SK-N-SH (cell line): ENCODE measurements at places on chromosomes 3 and 15. TPM values are rescaled to one million over a fixed set of nuclear protein-coding genes. Genes with fewer than 3 reads are reported as not detected.

- no peak for DNase-seq
These were observed 173.2 kb downstream of the KCNAB1 start for GRCh38 chr3:156293566-156293965.

PLXNA1 gene
- polyA plus RNA-seq: 48.1 and 48.7 TPM in 2 replicates

NECTIN3 gene
- 8.9 and 12.7 TPM in 2 replicates for polyA plus RNA-seq

PRSS50 gene
- not detected in 2 replicates for polyA plus RNA-seq

GRCh38 chr3:49928481-49929017 lies 1.1 kb downstream of the MON1A start:
- no peak for DNase-seq

GRCh38 chr3:190983875-190984274 lies 121.4 kb upstream of the GMNC start:
- DNase-seq: no peak

DNA sequence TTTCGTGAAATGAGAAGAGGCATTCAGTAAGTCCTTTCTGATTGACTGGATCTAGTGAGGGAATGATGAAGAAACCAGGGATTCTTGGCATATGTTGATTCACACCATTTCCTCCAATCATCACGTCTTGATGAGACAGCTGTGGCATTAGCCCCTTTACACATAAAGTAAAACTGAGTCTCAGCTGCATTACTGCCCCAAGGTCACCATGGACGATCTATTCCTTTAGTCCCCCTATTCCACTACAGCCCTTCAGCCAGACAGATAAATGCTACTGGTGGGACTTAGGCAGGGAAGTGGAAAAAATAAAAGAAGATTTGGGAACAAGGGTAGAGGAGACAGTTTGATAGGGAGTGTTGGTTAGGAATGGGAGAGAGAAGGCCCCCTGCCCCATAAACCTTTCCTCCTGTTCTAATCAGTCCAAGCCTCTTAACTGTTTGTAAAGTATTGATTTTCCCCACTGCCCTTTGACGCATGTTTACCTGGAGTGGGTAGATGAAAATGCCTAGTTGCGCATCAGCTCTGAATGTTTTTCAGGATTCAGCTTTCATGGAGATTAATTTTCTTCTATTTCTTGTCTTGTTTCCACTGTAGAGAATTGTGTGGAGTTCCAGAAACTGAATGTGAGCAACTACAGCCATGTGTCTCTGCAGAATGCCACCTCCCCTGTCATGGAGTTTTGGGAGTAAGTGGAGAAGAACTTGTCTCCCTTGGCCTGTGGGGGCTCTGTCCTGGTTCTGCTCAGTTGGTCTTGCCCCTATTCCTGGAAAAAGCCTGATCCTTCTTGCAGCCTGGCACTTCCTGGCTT lies 6.9 kb downstream of the SLC6A11 start:
- no peak for DNase-seq

RAB8B gene
- polyA plus RNA-seq: 4.7 and 5.4 TPM in 2 replicates

DNA sequence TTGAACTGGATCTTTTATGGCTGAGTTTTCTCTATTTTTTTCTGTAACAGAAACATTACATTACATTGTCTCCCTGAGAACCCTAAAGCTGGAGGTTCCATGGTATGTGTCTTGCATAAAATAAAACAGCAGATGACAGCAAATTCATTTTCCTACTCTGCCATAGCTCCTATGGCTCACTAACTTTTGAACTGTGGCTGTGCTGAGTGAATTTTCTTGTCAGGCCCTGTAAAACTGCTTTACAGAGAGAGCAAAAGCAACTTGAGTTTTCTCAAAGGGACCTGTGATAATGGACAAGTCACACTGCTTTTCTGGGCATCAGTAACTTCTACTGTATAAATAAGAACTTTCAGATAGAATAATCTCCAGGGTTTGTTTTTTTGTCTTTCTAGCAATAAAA lies 129.9 kb upstream of the TSC22D2 start:
- DNase-seq: no peak

GRCh38 chr15:28098766-28099554 lies at the start of gene OCA2:
OCA2 (minus strand) TSS chr15:28099315; CDS start chr15:28081874, 17,441 bp downstream.
- DNase-seq: peak; percentile 95
